ENCODE measurements at places on chromosomes 3 and 15.

- no peaks in the 10 kb centered on the region for H3K36me3 ChIP-seq
- H3K27me3 ChIP-seq: no peaks in the 10 kb centered on the region
- DNase-seq: no peak
- H3K27ac ChIP-seq: no peak overlapping the region
- H3K4me1 ChIP-seq: no peaks in the 10 kb centered on the region
Observed at GRCh38 chr3:44208568-44208967, 33.1 kb upstream of the TOPAZ1 start.

GRCh38 chr3:152524198-152525140, 255.7 kb downstream of the MBNL1 start:
- H3K27ac ChIP-seq: no peak overlapping the region
- H3K36me3 ChIP-seq: no peaks in the 10 kb centered on the region
- H3K4me3 ChIP-seq: no peak overlapping the region

- peak overlapping the region; percentile 76 for H3K4me3 ChIP-seq
- no peaks in the 10 kb centered on the region for H3K27me3 ChIP-seq
- peaks cover 29% of the 10 kb centered on the region for H3K36me3 ChIP-seq
- peaks cover 18% of the 10 kb centered on the region for H3K4me1 ChIP-seq
- DNase-seq: no peak
Observed at GRCh38 chr15:63048776-63049665, 6.5 kb downstream of the TPM1 start.

- H3K36me3 ChIP-seq: no peaks in the 10 kb centered on the region
- no peaks in the 10 kb centered on the region for H3K27me3 ChIP-seq
Observed at GRCh38 chr15:74791007-74791406, 9.1 kb downstream of the CSK start.
